ENCODE measurements at places on chromosomes 13 and 19.

GRCh38 chr19:30297969-30298368, 74.2 kb upstream of the ZNF536 start:
- DNase-seq, result no peak

- no peak for DNase-seq
Measured at GRCh38 chr19:2305452-2306280, 2.3 kb downstream of the LINGO3 start.

- no peak for DNase-seq
Measured at GRCh38 chr13:32624441-32624840, 38.2 kb downstream of the PDS5B start.

GRCh38 chr13:23716401-23716800, 146.2 kb downstream of the TNFRSF19 start:
- DNase-seq, result no peak

DNA sequence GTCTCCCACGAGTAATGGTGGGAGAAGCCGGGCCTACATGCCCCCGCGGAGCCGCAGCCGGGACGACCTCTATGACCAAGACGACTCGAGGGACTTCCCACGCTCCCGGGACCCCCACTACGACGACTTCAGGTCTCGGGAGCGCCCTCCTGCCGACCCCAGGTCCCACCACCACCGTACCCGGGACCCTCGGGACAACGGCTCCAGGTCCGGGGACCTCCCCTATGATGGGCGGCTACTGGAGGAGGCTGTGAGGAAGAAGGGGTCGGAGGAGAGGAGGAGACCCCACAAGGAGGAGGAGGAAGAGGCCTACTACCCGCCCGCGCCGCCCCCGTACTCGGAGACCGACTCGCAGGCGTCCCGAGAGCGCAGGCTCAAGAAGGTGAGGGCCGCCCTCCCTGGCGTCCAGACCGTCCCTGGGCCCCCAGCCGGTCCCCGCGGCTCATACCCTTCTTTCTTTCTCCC, 1.4 kb upstream of the USF2 start:
- DNase-seq, result peak; percentile 57

DNA sequence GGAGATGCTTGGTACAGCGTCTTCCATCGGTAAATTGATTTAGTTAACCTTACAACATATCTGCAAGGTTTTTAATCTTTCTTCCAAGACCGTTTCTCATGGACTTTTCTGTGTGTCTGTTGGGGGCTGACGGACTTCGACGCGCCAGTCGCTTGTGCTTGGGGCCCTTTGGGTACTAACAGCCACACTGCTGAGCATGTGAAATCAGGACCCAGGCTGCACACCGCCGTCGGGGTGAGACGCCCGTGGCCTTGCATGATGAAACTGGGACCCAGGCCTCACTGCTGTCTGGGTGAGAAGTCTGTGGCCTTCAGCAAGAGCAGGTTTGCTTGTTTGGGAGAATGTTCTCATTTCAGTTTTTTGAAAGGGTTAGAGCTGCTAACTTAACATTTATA, 9.8 kb downstream of the ATP4B start:
- no peak for DNase-seq

DNA sequence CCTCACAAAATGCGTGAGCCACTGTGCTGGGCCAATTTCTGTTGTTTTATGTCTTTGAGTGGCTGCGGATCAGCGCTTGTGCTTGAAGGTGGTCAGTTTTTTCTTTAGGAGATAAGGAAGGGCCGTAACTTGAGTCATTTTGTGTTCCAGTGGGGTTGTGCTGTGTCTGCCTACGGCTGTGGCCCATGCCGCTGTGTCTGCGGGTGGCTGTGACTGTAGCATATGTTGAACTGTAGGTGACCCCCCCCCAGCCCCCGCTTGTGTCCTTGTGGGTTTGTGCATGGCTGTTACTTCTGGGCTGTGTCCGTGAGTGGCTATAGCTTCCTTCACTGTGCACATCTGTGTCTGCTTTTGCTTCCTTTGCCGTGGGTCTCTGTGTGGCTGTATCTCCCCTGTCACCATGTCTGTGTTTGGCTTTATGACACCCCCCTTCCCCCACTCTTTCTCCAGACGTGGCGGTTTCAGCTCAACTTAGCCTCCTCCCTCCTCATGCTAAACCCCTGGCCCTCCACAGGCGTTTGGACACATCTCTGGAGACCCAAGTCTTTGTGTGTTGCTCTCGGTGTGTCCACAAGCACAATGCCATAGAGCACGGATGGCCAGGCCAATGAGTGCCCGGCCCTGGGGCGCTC, 675 bp downstream of the PPP1R14A start:
- no peak for DNase-seq

- no peak for DNase-seq
Measured at GRCh38 chr19:54312436-54313377, at the start of gene LILRA5. LILRA5 (minus strand) TSS chr19:54313166; CDS start chr19:54313019, 147 bp downstream.

- DNase-seq, result no peak
Measured at GRCh38 chr13:41013835-41014234, 5.3 kb downstream of the ELF1 start.

DNA sequence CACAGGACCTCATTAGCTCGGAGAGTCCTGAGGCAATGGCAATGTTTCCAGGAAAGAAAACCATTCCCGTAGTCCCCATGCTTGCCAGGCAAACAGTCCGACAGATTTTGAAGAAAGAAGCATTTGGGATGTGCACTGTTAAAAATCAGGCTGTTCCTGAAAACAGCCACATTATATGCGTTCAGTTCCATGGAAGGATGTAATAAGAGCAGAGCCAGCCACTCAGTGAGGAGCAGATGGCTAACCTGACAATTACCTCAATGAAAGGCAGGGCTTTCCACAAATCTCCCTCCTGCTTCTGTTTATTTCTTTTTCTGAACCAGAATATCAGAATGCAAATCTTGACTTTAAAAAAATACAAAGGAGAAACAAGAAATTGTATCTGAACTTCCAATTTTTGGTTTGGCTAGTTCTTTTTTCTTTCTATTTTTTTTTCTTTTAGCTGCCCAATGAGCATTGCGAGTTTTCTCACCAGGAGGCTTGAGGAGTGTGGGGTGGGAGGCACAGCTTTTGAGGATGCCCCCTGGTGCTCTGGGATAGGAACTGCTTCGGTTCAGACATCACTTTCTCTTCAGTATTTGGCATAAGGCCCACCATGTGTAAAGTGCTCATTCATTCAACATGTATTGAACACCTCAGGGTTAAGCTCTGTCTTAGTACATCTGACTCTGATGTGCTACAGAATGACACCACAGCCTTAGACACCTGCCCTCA, 124.2 kb downstream of the TBC1D4 start:
- DNase-seq, result no peak

DNA sequence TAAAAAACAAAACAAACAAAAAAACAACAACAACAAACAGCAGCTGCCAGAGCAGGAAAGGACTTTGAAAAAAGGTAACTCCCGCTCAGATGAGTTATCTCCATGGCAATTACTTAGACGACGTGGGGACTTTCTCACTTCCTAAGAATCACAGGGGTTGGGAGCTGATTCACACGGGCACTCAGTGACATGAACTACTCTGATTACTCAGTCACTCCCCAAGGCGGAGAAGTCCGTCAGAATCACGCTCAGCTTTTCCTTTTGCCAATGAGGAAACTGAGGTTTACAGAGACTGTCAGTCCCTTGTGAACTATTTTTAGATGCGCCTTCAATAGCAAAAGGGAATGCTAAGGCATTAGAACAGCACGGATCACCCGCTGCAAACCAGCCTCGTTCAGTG, 32.3 kb upstream of the MATK start:
- no peak for DNase-seq

DNA sequence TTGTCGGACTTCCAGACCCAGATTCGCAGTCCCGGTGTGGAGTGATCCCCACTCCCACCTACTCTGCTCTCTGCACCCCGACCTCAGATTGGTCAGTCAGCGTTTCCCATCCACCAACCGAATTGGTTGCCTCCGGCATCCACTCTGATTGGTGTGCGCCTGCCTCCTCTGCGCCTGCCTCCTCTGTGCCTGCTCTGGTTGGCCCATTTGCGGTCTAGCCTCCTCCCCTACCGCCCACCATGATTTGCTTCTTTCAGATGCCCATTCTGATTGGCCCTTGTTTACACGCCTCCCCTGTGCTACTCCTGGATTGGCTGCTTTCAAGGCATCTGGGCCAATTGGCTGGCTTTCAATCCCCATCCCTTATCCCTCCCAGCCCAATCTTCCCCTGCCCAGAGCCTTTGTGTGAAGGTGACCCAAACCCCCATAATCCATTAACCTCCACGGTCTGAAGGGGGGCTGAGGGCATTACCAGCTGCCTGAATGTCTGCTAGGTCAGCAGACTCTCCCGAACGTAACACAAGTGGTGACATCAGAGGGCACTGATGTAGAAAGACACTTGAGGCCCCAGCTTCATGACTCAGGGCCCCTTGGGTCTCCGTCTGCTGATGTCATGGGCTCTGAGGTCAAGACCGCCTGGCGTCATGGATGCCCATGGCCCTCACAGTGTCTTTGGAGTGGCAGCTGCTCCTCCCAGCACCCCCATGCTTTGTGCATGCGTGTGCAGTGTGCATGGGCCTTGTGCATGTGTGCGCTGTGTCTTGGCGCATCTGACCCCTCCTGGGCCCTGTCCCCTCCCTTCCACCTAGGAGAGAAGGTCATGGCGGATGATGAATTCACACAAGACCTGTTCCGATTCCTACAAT, 80.4 kb downstream of the MAP4K1 start:
- DNase-seq, result no peak

DNA sequence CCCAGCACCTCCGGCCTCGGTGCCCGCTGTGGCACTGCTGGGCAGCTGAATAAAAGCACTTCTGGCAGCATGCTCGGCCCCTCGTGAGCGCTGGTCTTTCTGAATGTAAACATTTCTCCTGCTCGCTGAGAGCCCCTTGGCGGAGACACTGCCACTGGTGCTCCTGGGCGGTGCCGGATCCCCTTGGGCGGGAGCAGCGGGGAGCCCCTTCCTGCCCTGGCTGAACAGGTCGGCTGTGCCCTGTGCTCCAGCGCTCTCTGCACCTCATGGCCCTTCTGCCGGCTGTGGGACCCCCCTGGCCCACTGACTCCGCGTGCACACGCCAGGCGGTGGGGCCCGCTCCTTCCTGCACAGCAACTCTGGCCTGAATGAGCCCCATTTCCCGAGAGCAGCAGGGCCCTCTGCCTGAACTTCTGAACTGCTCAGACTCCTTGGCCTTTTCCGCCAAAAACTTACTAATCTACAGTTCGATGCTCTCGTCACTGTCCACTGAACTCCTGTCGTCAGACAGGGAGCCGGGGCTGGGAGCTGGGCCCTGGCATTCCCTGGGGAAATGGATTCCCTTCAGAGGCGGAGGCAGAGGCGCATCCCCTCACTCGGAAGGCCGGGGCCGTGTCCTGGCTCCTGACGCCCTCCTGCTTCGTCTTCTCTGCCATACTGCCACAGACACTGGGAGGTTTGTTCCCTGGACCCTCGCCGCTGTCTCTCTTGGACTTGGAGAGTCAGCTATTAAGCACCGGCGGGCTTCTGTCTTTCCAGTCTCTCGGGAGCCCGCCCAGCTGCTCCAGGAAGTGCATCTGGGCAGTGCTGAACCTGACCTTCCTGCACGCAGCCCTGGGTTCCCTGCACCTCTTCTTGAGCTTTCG, 14.2 kb downstream of the RB1 start:
- DNase-seq, result no peak

- no peak for DNase-seq
Measured at GRCh38 chr13:110590577-110590976, 24.8 kb upstream of the NAXD start.

DNA sequence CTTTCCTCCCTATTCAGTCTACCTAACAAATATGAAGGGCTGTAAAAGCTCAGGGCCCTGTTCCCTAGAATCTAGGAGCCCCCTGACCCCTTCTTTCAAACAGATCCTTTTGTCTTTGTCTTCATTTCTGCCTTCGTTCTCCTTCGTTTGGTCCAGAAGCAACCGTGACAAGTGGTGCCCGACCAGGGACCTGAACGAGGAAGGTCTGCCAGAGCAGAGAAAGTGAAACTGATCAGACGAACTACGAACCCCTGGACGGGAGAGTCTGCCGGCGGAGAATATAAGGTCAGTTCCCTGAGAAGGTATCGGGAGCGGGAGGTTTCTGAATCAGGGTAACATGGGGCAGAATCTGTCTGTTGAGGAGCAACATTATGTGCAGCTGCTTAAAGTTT, 751 bp downstream of the ERVK3-1 start:
- DNase-seq, result no peak

DNA sequence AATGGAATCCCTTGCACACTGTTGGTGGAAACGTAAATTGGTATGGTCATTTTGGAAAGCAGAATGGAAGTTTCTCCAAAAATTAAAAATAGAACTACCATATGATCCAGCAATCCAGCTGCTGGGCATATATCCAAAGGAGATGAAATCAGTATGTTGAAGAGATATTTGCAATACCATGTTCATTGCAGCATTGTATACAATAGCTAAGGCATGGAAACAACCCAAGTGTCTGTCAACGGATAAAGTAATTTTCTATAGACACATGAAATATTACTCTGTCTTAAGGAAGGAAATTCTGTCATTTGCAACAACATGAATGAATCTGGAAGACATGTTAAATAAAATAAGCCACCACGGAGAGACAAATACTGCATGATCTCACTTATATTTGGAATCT, 124.7 kb downstream of the GPC5 start:
- peak; percentile 27 for DNase-seq

GRCh38 chr13:110262508-110263291, 44.3 kb downstream of the COL4A1 start:
- DNase-seq, result peak; percentile 66

GRCh38 chr13:86403181-86403580, 604.0 kb upstream of the SLITRK6 start:
- no peak for DNase-seq

DNA sequence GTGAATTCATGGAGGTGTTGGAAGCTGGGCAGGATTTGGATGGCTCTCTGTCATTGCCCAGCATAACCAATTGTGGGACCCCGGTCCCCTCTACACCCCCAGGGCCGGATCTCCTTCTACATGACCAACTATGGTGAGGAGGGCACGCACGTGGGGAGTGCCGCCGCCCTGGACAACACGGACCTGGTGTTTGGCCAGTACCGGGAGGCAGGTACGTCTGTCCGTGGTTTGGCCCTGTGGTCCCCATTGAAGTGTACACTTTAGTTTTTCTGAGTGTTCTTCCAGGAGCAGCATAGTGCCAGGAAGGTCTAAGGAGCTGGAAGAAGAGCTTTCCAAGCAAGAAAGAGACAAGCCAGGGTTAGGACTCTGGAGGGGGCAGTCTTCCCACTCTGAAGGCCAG, 13.2 kb downstream of the B3GNT8 start:
- no peak for DNase-seq

GRCh38 chr13:25190771-25191170, 18.7 kb upstream of the AMER2 start:
- no peak for DNase-seq

GRCh38 chr19:49932731-49933131, 3.4 kb upstream of the NUP62 start:
- DNase-seq, result no peak
